HT1080 (cell line): ENCODE measurements at places on chromosomes 3 and 15.
A peak's percentile ranks its signal among the peaks of the same experiment; 100 is the strongest.

DNA sequence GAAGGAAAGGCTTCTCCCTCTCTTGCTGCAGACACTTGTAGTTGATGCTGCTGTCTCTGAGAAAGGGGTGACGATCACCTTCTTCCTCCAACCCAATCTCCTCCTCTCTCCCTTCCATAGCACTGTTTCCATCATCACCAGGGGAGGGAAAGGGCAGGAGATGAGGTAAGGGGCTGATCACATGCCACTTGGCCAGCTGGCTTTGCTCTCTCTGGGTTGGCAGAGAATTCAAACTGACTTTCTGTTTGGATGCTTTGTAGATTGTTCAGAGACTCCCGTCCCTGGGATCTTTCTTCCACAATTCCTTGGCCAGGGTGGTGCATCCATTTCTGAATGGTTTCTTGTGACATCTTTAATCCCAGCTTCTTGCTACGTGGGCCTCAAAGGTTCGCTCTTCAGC is 43.2 kb upstream of the ZNF148 start:
- peak; percentile 18 for DNase-seq

- no peak for DNase-seq
Measured at GRCh38 chr3:140842984-140843649, 98.5 kb upstream of the SLC25A36 start.

DNA sequence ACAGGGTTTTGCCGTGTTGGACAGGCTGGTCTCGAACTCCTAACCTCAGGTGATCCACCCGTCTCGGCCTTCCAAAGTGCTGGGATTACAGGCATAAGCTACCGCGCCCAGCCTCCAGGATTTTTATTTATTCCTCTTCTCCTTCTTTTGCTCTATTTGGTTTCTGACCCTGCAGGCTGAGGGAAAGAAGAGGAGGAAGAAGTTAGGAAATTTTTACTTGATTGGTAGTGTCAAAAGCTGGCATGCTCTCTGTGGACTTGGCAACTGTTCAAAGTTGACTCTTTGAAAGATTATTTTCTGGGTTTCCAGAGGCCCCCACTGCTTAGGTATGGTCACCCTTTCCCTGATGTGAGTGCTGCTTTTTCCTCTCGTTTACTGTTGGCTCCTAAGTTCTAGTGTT is 372.2 kb downstream of the DIPK2A start:
- no peak for DNase-seq

DNA sequence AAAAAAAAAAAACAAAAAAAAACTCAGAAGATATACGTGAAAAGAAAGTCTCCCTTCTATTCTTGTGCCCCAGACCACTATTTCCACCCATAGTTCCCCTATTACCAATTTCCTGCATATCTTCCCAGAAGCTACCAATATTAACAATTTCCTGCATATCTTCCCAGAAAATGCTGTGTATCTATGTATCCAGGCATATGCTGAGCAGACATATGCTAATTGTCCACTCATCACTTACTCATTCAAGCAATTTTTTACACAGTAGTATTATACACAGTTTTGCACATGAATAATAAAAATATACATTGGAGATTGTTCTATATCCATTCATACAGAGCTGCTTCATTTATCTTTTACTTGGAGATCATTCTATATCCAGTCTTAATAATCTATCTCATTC is 12.6 kb upstream of the SLMAP start:
- peak; percentile 22 for DNase-seq

- DNase-seq, result no peak
Measured at GRCh38 chr3:170759511-170760173, 110.4 kb downstream of the RPL22L1 start.

DNA sequence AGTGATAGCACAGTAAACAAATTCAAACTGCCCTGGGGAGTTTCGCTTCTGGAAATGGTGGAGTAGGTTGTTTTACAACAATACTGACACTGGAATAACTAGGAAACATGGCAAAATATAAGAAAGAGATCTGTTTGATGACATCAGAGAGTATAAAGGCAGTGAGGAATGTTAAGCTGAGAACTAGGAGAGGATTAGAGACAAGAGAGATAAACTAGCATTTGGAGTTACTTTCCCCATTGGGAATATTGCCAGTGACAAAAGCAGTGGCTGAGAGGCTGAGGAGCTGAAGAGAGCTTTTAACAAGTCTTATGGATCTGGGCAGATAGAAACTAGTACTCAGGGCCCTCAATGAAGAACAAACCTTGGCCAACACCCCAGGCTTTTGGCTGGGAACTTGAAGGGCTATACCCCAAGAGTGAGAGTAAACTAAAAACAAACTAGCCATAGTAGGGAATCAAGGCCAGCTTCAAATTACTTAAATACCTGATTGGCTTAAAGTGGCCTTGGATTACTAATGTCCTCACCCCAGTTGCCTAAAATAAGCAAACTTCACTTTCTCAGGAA is 280.4 kb downstream of the KLF13 start:
- DNase-seq, result no peak

DNA sequence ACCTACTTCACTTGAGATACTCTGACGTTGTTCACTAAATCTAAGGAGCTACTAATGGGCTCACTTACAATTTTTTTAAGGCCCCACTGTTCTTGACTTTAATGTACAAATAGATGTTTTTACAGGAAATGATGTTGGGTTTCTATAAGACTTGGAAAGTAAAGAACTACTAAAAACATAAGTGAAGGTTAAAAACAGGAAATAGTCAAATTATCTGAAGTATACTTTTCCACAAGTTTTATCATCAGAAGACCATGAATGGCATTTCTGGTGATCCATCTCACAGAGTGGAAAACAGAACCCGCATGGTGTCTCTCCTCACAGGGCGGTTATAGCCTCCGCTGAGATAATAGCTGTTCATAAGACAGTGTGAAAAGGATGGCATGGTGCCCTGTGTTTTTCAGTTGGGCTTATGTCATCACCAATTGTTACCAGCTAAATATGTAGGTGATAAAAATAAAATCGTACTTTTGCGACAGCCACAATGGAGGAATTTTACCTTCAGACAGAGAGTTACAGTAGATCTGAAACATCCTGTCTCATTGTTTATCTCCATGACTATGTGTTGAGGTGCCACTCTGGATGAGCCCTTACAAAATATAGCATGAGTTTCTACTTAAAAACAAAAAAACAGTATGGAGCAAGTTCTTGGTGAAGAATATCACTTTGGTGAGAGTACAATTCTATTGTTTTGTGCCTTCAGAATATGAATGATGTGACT is 462.4 kb downstream of the RAP2B start:
- no peak for DNase-seq

DNA sequence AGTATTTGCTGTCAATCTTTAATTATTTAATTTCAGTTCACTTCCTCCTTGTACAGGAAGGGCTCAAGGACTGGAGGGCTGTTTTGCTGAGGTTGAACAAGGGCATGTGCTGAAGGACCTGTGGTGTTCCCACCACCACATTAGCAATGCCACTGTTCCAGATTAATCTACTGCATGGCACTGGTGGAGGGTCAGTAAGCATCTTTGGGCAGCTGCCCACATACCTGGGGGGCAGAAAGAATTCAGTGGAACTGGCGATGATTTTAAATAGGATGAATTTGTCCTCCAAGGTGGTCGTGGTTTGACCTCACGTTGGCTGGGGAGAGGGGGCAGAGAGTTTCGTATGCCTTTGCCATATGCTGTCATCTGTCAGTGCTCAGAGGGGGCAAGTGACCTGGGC is 244.8 kb downstream of the TLE3 start:
- no peak for DNase-seq

DNA sequence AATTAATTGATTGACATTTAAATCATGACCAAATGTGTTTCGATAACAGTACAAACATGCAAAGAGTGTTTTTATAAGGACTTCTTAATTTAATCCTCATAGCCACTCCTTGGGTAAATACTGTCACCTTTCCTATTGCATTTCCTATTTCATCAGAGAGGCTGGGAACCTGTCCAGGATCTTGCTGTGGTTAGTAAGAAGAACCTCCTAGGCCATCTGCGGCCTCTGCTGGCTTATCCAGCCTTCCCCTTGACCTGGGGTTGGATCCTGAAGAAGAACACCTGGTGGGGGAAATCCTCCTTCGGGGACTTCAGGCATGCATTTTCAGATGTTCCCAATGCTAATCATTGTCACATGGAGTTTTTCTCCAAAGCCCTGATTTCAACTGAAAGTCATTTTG is 25.5 kb downstream of the GLDN start:
- peak; percentile 25 for DNase-seq

- DNase-seq, result no peak
Measured at GRCh38 chr3:9730657-9731205, 804 bp upstream of the BRPF1 start.

GRCh38 chr3:190362258-190362657 is 25.7 kb upstream of the CLDN16 start:
- DNase-seq, result no peak

DNA sequence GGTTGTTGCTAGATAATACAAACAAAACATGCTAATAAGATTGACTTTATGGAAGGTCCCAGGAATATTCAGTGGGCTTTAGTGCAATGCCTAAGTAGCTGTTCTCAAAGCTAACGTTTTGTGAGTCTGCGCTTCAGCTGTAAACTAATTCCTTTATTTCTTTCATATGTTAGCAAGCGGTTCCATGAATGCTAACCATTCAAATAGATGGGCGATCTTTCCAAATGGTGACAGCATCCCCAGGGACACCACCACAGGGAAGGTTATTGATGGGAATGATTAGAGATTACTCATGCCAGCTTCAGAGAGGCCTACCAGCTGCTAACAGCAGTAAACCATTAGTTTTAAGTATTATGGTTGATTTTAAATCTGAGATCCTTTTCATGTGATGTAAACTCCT is 405.7 kb upstream of the MCTP2 start:
- DNase-seq, result no peak

- DNase-seq, result no peak
Measured at GRCh38 chr3:101011136-101011535, 17.9 kb upstream of the ABI3BP start.

DNA sequence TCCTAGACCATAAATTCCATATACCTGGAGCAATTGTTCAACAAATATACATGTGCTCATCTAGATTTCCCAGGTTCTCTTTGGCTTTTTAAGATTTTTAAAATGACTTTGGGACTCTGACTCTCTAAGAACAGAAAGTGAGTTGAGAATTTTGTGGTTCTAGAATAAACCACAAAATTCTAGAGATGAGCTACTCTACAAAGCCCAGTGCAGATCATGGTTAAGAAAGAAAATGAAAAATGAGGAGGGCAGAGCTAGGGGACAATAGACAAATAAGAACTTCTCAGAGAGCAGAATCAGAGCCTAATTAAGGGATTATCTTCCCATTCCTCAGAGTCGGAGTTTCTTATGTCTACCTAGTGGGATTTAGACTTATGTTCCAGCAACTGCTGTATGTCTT is 694.7 kb downstream of the ZNF385D start:
- no peak for DNase-seq

DNA sequence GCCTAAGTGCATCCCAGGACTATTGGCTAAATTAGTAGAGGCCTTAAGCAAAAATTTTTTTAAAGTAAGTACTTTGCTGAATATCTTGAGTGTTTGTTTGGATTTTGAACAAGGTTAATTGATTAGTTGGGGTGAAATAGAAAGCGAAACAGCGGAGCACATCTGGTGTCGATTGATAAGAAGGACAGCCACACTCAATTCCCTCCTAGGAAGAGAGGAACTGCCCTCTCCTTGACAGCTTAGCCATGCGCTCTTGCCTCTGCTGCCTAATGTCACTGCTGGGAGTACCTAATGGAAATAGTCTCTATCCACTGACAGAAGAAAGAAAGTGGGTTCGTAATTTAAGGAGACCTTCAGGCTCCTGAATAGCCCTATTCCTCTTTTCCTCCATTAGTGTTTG is 943.6 kb downstream of the DIPK2A start:
- DNase-seq, result peak; percentile 27

DNA sequence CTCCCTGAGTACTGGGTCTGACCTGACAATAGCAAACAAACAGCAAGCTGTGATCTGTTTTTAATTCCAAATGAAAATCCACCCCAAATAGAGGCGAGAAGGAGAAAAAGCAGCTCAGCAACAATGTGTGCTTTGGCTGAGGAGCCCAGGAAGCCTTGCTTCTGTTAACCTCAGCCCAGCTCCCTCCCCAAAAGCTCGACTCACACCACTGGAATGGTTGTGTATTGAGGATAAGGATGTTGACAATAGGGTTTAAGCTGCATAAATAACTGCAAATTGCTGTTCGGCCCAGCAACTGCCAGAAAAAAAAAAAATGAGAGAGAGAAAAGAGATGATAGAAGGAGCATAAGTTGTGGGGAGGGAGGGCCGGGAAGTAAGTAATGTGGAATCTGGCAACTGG is 104.0 kb upstream of the TBC1D5 start:
- no peak for DNase-seq
